ENCODE measurements at places on chromosomes 6 and 20. TPM values are rescaled to one million over a fixed set of nuclear protein-coding genes. Genes with fewer than 3 reads are reported as not detected.

Gene GABRR1
- total RNA-seq = not detected

Gene HLA-DPB1
- total RNA-seq = not detected

Gene NKX2-2
- not detected for total RNA-seq

Gene C6orf163
- 2.6 TPM for total RNA-seq

Gene CD24
- total RNA-seq = 10.4 TPM

Gene LPA
- not detected for total RNA-seq

Gene TGM2
- 1.5 TPM for total RNA-seq

Gene EGFL8
- total RNA-seq = 3.1 TPM

Gene RBPJL
- total RNA-seq = not detected

- peak; percentile 32 for DNase-seq
Measured at GRCh38 chr20:39607141-39607540, 645.0 kb downstream of the DHX35 start.

- DNase-seq = no peak
Measured at GRCh38 chr6:996271-996852, 303.4 kb upstream of the EXOC2 start.

DNA sequence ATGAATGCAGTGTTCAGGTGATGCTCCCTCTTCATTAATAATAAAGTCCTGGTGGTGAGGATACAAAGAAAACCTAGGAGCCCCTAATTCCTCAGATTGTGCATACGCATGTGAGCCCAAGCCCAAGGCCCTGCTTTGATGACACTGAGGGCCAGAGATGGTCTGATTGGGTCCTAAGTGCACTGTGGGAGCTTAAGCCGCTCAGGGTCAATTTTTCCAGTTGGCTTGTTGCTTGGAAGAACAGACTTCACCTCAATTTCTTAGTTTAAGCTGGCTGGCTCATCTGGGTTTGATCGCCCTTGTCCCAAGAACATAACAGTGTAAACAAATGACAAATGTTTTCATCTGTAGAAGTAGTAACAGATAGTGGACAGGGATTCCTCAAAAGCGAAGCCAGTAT is 41.4 kb downstream of the INSM1 start:
- DNase-seq = no peak

DNA sequence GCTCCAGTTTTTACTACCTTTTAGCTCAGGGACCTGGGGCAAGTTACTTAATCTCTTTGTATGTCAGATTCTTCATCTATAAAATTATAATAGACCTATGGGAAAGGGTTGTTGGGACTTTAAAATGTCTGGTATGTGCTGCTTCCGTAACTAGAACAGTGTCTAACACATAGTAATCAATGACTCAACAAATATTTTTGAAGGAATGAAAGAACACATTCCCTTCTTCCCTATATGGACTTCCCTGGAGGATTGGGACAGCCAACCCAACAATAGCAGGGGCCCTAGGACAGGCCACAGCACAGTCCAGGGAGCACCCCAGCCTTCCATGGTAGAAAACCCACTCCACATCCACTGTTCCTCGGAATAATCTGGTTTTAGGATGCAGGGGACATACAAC is 50.7 kb upstream of the TPD52L1 start:
- peak; percentile 56 for DNase-seq

- DNase-seq = no peak
Measured at GRCh38 chr20:12962895-12963294, 45.9 kb upstream of the SPTLC3 start.

DNA sequence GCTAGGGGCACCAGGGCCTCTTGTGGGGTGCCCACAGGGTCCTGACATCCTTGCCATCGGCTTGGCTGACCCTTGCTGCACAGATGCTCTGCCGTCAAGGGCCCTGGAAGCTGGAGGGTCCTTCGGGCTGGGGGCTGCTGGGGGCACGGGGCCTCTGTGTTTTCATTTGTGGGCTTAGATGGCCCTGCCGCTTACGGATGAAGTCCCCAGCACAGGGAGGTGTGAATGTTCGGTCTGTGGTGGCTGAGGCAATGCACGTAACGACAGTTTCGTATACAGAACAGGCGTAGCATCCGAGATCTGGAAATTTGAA is 14.5 kb downstream of the SS18L1 start:
- no peak for DNase-seq

DNA sequence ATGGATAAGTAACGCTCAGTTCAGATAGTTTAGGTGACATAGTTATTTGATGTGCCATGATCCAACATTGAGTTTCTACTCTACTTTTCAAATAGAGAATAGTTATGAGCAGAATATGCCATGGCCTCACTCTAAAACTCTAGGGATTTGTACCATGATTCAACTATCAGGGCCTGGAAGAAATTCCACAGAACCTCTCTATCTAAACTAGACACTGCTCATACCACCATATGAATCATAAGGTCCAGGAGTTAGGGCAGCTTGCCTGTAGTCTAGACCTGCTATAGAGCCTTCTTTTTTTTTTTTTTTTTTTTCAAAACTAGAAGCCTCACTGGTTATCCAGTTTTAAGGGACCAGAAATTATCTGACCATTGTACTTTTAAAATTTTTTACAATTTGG is 571.8 kb upstream of the IMPG1 start:
- no peak for DNase-seq

GRCh38 chr6:144758602-144759001 is 473.5 kb downstream of the UTRN start:
- DNase-seq = peak; percentile 38

- DNase-seq = no peak
Measured at GRCh38 chr6:7228662-7229375, 84.2 kb downstream of the SSR1 start.

- DNase-seq = peak; percentile 49
Measured at GRCh38 chr20:35618263-35619131, 2.9 kb downstream of the SPAG4 start.

DNA sequence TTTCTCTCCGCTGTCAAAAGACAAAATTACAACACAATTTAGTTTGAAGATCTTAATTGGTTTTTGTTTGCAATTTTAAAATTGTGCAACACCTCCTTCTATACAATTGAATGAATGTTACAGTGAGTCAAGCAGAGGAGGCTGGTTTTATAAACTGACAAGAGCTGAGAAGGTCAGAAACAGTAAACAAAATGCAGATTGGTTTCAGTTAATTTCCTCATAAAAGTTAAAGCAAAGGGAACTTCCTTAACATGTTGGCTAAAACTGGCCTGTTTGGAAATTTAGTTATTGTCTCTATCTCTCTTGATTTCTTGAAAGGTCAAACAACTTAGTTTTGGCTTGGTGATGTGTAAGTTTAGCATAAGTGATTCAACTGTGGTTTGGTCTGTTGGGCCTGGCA is 22.2 kb downstream of the KHDC1L start:
- peak; percentile 7 for DNase-seq

- DNase-seq = no peak
Measured at GRCh38 chr6:123849406-123849805, 45.7 kb downstream of the NKAIN2 start.
